ENCODE measurements at places on chromosomes 11 and 22. TPM values are rescaled to one million over a fixed set of nuclear protein-coding genes. Genes with fewer than 3 reads are reported as not detected.

H19 gene
- not detected for total RNA-seq

CNTF gene
- total RNA-seq, result 4.0 TPM

KBTBD4 gene
- 21.4 TPM for total RNA-seq

CHRM4 gene
- 0.07 TPM for total RNA-seq

HTR3B gene
- total RNA-seq, result not detected

UPK3A gene
- not detected for total RNA-seq

DLG2 gene
- total RNA-seq, result 1.1 TPM

CLCF1 gene
- total RNA-seq, result 2.3 TPM

DBX1 gene
- not detected for total RNA-seq

SLC35E4 gene
- total RNA-seq, result 17.0 TPM

TRIM6 gene
- 0.66 TPM for total RNA-seq

MFNG gene
- 125 TPM for total RNA-seq

MAJIN gene
- total RNA-seq, result not detected

MOV10L1 gene
- total RNA-seq, result 44.9 TPM

TMEM151A gene
- total RNA-seq, result not detected

CHEK1 gene
- total RNA-seq, result 58.9 TPM

IMMP1L gene
- total RNA-seq, result 15.4 TPM

MS4A8 gene
- not detected for total RNA-seq

NTM gene
- 0.66 TPM for total RNA-seq

MS4A18 gene
- not detected for total RNA-seq

GLYAT gene
- total RNA-seq, result not detected

P2RX6 gene
- total RNA-seq, result 0.22 TPM

LARGE1 gene
- total RNA-seq, result 8.9 TPM

LMF2 gene
- total RNA-seq, result 31.5 TPM

SNAP29 gene
- total RNA-seq, result 14.2 TPM

OR56A1 gene
- total RNA-seq, result not detected

GAL3ST3 gene
- total RNA-seq, result 0.36 TPM

CHST1 gene
- 58.4 TPM for total RNA-seq

NEFH gene
- total RNA-seq, result 1.6 TPM

TPST2 gene
- 45.6 TPM for total RNA-seq

TSSK2 gene
- total RNA-seq, result not detected

PKP3 gene
- total RNA-seq, result 0.13 TPM

SART1 gene
- total RNA-seq, result 30.9 TPM

CD248 gene
- not detected for total RNA-seq

RIMBP3C gene
- not detected for total RNA-seq

APOL5 gene
- total RNA-seq, result not detected

ASPHD2 gene
- total RNA-seq, result 6.0 TPM

All from thoracic aorta endothelial cell (primary cell).